ENCODE measurements at places on chromosomes 6 and 20.

DNA sequence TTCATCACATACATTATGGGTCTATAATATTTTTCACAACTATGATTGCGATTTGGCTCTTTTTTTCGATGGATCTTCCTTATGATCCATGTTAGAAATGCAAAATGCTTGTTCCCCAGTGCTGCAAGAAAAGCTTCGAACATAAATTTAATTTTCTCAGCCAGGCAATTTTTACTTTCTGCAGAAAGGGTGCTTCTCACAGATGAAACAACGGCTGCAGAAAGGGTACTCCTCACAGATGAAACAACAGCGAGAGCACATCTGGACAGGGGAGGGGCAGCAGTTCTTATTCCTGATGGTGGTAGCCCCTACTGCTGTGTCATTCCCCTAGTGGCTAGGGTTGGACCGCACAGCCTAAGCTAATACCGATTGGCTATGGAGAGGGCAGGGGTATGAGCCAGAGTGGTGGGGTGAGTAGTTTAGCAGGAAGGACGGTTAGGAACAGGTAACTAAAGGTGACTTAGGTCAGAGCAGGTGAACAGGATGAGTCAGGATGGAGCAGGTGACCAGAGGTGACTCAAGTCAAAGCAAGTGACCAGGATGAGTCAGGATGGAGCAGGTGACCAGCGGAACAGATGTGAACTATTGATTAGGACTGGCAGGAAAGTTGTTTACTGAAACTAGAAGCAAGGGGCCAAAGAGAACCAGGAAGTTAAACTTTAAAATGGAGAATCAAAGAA, 13.4 kb upstream of the TREML4 start:
- no peak for DNase-seq

DNA sequence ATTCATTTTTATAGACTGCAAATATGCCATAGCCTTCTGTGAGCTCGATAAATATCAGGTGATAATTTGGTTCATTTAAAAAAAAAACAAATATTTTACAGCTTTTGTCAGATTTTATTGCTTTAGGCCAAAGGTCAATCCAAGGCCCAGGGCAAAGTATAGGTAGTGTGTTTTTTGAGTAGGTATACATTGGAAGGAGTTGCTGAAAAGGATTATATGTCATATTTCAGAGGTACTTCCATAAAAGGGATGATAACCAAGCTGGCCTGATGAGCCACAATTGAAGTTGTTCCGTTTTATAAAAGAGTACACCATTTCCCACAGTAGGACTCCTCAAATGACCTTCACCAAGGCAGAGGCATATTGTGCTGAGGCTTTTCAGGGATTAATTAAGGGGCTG, 452.8 kb upstream of the FLRT3 start:
- no peak for DNase-seq

DNA sequence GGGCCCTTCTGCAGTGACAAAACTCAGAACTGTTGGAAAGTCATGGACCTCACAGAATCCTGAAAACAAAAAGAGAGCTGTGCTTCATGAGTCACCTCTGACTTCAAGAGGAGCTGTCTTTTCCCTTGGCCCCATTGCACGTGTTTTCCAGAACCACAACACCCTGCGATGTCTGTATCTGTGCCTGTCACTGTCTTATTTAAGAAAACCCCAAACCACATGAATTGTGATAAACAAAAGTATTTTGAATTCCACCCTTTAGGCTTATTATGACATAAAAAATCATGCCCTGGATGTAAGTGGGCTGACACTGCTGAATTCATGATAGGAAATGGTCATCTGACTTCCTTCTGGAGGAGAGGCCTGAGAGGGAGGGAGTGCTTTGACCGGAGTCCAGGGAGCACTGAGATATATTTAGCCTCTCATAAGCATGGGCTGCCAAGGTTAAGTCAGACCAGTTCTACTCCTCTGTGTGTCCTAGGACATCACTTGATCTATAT, 96.4 kb upstream of the DUSP22 start:
- peak; percentile 47 for DNase-seq

DNA sequence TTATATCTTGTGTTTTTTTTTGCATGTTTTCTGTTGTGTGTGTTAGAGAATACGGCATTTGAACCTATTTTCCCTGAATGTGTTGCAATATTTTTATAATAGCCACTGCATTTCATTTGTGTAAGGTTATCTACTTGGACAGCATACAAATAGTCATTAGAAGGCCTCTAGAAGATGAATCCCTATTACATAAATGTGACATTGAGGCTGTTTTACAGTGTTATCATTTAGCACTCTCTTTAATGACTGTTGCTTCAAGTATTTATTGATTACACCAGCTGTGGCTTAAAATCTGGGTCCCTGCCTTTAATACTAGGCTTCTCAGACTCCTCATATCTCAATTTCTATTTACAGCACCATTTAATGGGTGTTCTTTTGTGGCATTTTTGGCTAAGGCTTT, 465.8 kb downstream of the FRK start:
- DNase-seq: no peak

DNA sequence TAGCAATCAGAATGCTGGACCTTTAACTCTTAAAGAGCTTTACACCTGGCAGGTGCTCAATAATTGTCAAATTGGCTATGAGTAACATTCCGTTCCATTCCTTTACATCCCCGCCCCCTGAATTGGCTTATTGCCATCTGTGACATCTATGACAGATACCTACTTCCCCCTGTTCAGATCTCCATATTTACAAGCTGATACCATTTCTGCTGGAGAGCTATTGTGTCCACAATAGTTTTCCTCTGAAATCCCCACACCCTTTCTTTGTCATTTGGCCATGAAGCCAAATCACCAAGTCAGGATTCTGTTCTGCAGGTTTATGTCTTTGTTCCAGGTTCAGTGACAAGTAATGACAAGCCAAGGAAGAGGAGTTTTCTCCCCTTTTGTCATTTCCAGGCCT, 3.2 kb downstream of the CDH26 start:
- DNase-seq: no peak

GRCh38 chr6:138443979-138444378, 40.0 kb downstream of the HEBP2 start:
- no peak for DNase-seq

GRCh38 chr6:38436726-38437465, 202.8 kb downstream of the BTBD9 start:
- DNase-seq: no peak

DNA sequence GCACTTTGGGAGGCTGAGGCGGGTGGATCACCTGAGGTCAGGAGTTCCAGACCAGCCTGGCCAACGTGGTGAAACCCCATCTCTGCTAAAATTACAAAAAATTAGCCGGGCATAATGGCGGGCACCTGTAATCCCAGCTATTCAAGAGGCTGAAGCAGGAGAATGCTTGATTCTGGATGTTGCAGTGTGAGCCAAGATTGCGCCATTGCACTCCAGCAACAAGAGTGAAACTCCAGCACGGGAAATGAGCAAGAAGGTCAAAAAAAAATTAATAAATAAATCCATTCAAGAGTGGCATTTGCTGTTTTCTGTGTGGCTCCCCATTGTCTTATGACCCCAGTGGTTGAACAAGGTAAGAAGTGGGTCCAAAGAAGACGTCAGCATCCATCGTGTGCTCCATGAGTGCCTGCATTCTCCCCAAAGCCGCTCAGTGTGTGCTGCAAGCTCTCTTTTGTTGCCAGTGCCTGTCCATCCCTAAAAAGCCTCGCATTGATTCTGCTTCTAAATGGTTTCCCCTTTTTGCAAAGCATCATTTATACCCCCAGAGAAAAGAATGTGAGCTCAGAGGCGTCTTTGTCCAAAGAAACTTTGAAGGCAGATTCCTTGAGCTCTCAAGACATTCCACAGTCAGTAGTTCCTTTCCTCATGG, 38.8 kb upstream of the MAP3K4 start:
- DNase-seq: no peak

DNA sequence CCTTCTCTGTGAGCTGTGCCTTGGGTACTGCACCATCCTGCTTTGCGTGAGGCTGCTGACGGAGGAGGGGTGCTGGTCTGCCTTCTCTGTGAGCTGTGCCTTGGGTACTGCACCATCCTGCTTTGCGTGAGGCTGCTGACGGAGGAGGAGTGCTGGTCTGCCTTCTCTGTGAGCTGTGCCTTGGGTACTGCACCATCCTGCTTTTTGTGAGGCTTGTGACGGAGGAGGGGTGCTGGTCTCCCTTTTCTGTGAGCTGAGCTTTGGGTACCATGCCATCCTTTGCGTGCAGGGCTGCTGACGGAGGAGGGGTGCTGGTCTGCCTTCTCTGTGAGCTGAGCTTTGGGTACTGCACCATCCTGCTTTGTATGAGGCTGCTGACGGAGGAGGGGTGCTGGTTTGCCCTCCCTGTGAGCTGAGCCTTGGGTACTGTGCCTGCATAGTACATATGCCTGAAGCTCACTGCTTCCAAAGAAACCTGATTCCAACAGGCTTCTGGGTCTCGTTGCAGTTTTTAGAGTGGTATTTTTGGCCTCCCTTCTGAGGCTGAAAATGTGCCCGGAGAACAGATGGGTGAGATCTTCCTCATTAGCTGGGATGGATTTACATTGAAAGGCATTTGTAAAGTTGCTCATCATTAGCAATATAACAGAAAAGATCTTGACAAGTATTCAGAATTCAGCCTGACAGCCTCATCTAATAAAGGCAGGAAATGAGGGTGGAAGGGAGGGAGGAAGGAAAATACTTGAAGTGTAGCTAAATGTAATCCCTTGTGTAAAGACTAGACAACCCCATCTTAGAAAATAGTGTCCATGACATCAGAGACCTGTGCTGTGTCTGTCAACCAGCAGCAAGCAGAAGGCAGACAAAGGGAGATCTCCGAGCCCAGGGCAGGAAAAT, 46.8 kb upstream of the UNC93A start:
- DNase-seq: no peak

- DNase-seq: no peak
These were observed 92.4 kb upstream of the MAFB start for GRCh38 chr20:40781327-40782042.

DNA sequence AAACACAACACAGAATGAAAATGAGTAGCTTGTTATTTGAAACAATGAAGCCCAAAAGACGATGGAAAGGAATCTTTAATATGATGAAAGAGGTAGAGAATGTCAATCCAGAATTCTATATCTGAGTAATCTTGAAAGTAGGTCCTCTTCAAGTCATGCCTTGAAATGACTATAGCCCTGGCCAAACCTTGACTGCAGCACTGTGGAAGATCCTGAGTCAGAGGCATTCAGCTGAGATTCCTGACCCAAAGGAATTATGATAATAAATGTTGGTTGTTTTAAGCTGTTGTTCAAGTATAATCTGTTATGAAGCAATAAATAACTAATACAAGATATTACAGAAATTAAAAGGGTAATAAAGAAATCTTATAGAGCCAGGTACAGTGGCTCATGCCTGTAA, 64.8 kb downstream of the IBTK start:
- DNase-seq: no peak

DNA sequence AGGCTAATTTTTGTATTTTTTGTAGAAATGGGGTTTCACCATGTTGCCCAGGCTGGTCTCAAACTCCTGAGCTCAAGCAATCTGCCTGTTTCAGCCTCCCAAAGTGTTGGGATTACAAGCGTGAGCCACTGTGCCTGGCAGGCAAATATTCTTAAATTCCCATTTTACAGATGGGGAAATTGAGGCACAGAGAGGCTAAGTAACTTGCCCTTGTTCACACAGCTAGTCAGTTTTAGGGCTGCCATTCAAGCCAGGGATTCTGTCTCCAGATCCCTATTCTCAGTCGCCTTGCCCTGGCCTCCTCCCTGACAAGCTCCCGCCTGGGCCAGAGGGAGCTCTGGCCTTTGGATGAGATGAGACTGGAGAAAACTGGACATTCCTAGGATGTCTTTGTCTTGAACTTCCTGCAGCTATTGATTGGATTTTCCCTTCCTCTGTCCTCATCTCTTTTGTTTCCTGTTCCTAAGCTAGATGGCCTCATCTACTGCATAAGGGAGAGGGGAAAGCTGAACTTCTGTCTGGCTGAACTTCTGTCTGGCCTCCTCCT, 90.5 kb downstream of the NDUFAF5 start:
- no peak for DNase-seq

DNA sequence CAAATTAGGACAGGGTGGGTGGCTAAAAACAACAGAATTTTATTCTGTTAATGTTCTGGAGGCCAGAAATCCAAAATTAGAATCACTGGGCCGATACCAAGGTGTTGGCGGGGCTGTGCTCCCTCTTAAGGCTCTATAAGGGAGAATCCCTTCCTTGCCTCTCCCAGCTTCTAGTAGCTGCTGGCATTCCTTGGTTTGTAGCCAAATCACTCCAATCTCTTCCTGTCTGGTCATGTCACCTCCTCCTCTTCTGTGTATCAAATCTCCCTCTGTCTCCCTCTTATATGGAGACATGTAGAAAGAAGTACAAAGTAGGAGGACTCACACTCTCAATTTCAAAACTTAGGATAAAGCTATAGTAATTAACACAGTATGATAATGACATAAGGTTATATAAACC, 102.9 kb upstream of the SIRPA start:
- no peak for DNase-seq

GRCh38 chr6:152863618-152864326, 113.2 kb downstream of the VIP start:
- peak; percentile 37 for DNase-seq

DNA sequence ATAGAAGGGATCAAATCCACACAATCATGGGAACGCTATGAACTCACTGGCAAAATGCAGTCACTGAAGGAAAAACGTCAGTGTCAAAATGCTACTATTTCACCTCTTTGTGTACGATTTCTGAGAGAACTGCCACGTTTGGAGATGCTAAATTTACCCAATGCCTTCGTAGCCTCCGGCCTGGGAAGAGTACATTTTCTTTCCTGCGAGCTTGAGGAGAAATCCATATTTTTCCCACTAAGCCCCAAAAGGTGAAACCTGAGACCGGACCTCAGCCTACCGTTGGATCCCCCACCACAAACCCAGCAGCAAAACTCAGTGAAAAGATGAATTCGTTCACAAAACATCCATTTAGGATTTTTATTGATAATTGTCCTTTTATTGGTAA, 131.7 kb downstream of the GPX5 start:
- no peak for DNase-seq

DNA sequence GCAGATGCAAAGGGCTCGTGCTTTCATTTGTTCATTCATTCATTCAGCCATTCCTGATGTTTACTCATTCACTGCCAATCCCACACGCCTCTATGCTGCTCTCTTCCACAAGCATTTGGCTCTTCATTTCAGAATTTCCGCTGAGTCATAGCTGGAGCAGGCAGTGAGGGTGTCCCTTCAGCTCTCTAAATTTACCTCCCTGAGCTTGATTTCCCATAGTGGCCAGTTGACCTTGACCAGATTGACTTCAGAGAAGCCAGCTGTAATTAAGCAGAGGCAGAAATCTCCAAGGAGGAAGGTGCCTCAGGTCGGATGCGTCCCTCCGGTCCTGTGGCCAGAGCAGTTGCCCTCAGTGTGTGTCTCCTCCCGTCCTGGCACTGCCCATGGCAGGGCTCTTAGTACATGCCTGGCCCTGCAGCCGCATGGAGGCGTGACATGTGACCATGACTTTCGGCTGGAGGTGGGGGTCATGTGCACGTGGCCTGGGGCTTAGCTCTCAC, 267.2 kb upstream of the ECI2 start:
- DNase-seq: no peak

DNA sequence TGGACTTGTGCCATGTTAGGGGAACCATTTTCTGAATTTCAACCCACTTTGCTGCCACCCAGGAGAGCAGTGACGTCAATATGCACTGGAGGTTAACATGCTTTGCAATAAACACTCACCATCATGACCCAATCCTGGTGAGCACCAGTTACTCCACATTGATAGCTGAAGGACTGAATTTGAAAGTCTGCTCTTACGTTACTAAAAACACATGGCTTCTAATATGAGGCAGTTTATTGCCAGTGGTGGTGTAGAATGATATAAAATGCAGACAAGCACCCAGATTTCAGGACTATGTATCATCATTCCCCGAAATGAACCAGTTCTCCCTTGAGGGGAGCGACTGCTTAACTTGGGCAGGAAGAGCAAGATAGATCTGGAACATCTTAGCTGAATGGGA, 23.8 kb downstream of the RFPL4B start:
- DNase-seq: no peak

- no peak for DNase-seq
These were observed 216.7 kb downstream of the ZDHHC14 start for GRCh38 chr6:157597461-157598312.

Data from stimulated activated CD4-positive, alpha-beta T cell treated with anti-CD3 and anti-CD28 coated beads, Interleukin-1b, Interleukin-23, amount 100 ng/mL, for 24 hours (primary cell).